ENCODE measurements at places on chromosomes 2 and 18.

DNA sequence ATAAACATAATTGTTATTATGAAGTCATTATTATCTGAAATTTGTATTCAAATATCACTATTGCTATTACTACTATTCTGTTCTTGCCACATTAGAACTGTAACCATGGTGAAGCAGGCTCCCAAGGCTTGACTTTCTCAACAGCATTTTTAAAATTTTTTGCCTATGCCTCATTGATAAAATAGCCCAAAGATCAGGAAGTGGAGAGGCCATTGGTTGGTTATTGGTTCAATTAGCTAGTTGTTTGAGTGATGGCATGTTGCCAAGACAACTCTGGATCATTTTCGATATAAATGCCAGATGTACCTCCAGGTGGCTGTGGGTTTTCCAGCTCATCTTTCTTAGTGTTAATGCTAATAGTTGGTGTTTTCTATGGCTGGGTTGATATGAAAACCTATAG lies 513.5 kb downstream of the TRIB2 start:
- no peak for DNase-seq

- no peak for DNase-seq
Observed at GRCh38 chr18:8252371-8252770, 356.9 kb upstream of the RAB12 start.

DNA sequence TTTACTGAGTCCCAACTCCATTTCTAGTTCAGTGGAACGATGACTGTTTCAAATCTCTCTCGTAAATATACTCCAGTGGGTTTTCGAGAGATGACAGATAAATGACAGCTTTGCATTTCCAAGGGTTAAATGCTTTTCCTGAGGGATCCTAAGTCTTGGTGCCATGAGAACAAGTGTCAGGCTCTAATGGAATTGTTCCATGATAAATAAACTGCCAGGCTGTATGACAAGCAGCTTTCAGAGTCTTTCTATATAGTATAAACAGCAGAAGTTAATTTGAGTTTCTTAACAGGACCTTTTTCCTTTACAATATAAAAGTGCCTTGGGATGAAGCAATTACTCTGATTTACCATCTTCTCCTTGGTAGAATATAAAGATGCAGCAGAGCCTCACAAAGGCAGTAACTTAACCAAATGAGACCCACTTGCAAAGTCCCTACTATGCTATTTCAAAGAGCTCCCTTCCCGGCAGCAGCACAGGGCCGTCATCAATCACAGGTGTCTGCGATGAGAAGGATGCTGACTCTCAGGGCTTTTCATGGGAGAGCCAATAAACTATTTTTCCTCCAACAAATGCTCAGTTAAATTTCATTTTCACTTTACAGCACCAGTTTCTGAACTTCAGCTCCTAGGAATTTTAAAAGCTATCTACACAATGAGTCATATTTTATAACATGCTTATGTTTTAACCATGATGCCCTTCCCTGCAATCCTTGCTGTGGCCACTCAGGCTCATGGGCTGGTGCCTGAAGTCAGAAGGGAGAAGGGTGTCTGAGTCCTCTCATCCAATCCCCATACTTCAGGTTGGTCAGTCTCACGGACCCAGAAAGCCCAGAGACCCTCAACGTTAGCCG lies 123.8 kb downstream of the AFF3 start:
- no peak for DNase-seq

- no peak for DNase-seq
Observed at GRCh38 chr18:23779696-23780303, 90.5 kb downstream of the LAMA3 start.

DNA sequence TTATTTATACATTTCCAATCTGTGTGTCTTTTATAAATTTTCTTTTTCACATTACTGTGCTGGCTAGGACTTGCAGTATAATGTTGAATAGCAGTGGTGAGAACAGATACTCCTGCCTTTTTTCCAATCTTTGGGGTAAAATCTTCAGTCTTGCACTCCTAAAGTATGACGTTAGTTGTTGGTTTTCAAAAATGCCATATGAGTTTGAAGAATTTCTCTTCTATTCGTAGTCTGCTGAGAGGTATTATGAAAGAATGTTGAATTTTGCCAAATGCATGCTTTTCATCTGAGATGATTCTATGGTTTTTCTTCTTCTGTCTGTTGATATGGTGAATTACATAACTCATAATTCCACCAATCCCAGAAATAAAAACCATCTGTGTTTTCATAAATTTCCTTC lies 335.3 kb upstream of the CHST9 start:
- no peak for DNase-seq

DNA sequence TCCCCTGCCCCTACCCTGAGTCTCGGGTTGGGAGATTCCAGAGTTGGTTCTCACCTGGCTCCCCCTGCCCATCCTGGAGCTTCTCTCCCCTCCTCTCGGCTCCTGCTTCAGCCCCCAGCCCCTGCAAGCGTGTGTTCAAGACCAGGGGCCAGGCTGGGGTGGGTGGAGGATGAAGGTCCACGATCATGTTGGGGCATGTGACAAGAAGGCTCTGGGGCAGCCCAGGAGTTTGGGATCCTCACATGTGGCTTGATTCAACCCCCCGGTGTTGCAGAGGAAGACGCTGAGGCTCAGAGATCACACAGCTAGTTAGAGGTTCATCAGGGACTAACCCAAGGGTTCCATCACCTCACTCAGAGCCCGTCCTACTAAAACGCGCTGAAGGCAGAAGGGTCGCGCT lies 14.2 kb upstream of the TUBB6 start:
- no peak for DNase-seq

- DNase-seq: no peak
Observed at GRCh38 chr2:105804266-105804665, 59.6 kb downstream of the NCK2 start.

GRCh38 chr18:8426401-8426800 lies 182.8 kb upstream of the RAB12 start:
- no peak for DNase-seq

DNA sequence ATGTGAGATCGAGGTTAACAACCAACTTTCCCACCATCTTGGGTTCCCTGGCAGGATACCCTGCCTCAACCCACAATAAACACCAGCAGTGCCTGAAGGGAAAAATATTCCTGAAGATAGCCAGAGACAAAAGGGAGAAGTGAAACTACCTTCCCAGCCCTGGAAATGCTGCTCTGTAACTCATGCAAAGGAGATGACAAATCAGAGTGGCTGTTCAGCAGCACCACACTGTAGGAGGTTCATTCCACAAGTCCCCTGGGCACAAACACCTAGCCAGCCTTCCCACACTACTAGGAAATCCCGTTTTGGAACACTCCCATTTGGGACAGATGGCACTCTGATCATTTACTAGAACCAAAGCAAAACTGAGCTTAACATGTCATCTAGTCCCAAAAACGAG lies 190.7 kb upstream of the RBBP8 start:
- DNase-seq: no peak

DNA sequence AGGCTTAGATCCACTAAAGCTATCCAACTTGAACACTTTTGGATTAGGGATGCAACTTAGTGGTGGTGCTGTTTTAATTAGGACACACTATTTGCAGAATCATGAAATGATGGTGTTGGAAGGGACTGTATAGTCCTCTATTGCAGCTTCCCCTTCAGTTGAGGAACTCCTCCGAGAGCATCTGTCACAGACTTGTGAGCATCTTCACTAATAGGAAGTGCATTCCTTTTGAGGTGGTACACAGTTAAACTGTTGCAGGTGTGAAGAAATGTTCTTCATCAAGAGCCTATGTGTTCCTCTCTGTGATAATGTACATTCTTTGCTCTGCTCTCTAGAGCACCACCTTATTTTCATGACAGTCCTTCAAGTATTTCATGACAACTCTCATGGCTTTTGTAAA lies 197.4 kb downstream of the CAMKMT start:
- DNase-seq: no peak

DNA sequence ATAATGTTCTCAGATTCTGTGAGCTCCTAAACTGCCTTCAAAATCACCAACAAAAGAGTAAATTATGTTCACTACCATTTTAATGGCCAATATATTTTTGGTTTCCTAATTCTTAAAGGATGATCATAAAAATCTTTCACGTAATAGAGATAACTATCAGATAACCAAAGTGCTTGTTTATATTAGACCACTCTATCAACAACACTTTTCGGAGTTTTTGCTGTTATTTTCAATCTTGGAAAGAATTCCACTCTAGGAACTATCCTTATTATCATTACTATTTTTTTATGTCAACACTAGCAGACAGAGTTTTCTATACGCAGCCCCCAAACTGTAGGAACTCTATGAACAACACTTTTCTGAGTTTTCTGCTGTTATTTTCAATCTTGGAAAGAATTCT lies 782.5 kb upstream of the ZEB2 start:
- no peak for DNase-seq

Measured in stimulated activated CD4-positive, alpha-beta T cell treated with anti-CD3 and anti-CD28 coated beads, Interleukin-2, amount 100 ng/mL, for 4 hours (primary cell).